Activated CD4-positive, alpha-beta T cell treated with anti-CD3 and anti-CD28 coated beads, Interleukin-2, amount 10 ng/mL, durations not matched to agents 7 days and 5 days (primary cell): ENCODE measurements at places on chromosomes 3 and 15. TPM values are rescaled to one million over a fixed set of nuclear protein-coding genes. Genes with fewer than 3 reads are reported as not detected.

The ROBO2 gene
- not detected for total RNA-seq

The ALCAM gene
- 3.8 TPM for total RNA-seq

The GP9 gene
- not detected for total RNA-seq

The PRSS50 gene
- total RNA-seq: not detected

The EXD1 gene
- total RNA-seq: not detected

The DLEC1 gene
- total RNA-seq: 1.4 TPM

The GOLGA8R gene
- 2.7 TPM for total RNA-seq

The OSBPL10 gene
- total RNA-seq: 0.89 TPM

The SPINK8 gene
- total RNA-seq: not detected

The ALDH1L1 gene
- not detected for total RNA-seq

The PCYT1A gene
- total RNA-seq: 69.5 TPM

The TMEM45A gene
- 0.15 TPM for total RNA-seq

The GPX1 gene
- 110 TPM for total RNA-seq

The MEX3B gene
- total RNA-seq: 0.99 TPM

The CHDH gene
- 0.40 TPM for total RNA-seq

The ESYT3 gene
- total RNA-seq: 0.74 TPM

The BNC1 gene
- total RNA-seq: not detected

The EPB42 gene
- total RNA-seq: not detected

The IMPG2 gene
- 0.50 TPM for total RNA-seq

The HHATL gene
- total RNA-seq: not detected

The TMC3 gene
- total RNA-seq: not detected

The ETV5 gene
- 0.50 TPM for total RNA-seq

The RAB11A gene
- 169 TPM for total RNA-seq

The KBTBD8 gene
- 8.3 TPM for total RNA-seq

The PCSK6 gene
- 0.74 TPM for total RNA-seq

The GUCA1C gene
- total RNA-seq: not detected

The CD96 gene
- 271 TPM for total RNA-seq
